ENCODE measurements at places on chromosomes 7 and 10.

DNA sequence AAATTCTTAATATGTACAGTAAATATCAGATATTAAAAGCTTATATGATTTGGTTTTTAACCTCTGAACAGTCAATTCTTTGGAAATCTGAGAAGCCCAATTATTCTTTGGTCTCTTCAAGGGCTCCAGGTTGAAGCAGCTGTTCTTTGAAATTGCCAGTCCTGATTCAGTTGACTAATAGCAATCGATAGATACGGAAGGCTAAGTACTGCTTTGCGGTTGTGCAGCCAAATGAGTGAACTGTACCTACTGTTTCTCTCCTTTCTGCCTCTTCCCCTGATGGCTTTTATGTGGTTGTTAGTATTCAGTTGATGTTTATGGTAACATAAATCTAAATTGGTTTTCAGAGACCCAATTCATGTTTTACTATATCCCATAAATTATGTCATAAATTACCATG lies 103.1 kb upstream of the RPA3 start:
- peak; percentile 53 for DNase-seq

DNA sequence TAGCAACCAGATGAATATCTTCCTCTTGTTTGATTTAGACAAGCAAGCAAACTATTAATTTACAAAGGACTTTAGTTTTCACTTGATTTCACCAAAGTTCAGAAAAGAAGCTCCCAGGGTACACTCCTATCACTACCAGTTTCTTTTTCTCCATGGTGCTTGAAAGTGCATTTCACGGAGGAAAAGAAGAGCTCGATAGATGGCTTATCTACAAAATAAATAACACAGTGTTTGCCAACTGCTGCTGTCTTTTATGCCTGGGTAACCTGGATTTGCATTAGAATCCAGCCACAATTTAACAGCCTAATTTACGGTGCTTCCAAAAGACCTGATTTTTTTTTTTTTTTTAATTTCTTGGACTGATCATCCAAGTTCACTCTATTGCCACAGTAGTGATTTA lies 275.7 kb downstream of the GPR37 start:
- no peak for DNase-seq

GRCh38 chr10:84294766-84295447 lies 33.5 kb upstream of the CCSER2 start:
- DNase-seq, result no peak

- no peak for DNase-seq
Measured at GRCh38 chr7:109375823-109376222, 806.1 kb downstream of the DNAJB9 start.

- no peak for DNase-seq
Measured at GRCh38 chr7:132603220-132603833, 27.1 kb upstream of the PLXNA4 start.

GRCh38 chr7:152363798-152364197 lies 72.0 kb downstream of the KMT2C start:
- DNase-seq, result no peak

- no peak for DNase-seq
Measured at GRCh38 chr10:49419005-49419404, 23.1 kb upstream of the DRGX start.

GRCh38 chr7:50869108-50869725 lies 86.5 kb upstream of the GRB10 start:
- DNase-seq, result no peak

DNA sequence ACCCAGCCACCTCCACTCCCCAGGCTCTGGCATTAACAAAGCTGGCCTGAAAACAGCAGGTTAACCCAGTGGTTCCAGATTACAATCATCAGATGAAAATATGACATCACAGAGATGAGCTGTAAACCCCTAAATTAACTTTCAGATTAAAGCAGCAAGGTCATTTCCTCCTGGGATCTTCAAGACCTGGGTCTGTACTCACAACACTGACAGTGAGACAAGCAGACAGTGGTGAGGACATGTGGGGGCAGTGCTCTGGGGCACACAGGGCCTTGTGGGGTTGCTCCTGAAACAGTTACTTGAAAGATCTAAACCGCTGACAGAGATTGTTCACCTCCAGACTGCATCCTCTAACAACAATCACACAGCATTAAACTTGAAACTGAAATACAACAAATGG lies 134.1 kb downstream of the ZNF438 start:
- DNase-seq, result no peak

DNA sequence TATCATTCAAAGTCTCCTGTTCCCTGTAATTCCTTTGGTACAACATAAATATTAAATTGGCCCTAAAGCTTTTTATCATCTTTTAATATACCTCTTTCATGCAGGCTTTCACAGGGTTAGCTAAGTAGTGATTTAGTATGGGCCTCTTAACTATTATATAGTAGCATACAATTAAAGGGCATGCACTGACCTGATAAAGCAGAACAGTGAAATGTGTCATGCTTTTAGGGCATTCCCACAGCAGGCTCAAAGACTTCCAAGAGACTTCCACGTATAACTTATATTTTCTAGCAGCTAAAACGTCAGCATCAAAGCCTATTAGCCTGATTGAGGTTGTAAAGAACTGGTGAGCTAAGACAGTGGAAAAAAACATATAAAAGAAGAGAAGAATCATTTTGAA lies 35.3 kb downstream of the SAMD8 start:
- DNase-seq, result no peak

GRCh38 chr7:17682586-17682985 lies 257.7 kb downstream of the SNX13 start:
- no peak for DNase-seq

Data from NCI-H187 (cell line).